Cardiac septum (tissue), 1 donor: ENCODE measurements at places on chromosomes 2 and 18. TPM values are rescaled to one million over a fixed set of nuclear protein-coding genes. Genes with fewer than 3 reads are reported as not detected.

GRCh38 chr18:36035253-36035652, 32.1 kb downstream of the RPRD1A start:
- no peak for DNase-seq

DNA sequence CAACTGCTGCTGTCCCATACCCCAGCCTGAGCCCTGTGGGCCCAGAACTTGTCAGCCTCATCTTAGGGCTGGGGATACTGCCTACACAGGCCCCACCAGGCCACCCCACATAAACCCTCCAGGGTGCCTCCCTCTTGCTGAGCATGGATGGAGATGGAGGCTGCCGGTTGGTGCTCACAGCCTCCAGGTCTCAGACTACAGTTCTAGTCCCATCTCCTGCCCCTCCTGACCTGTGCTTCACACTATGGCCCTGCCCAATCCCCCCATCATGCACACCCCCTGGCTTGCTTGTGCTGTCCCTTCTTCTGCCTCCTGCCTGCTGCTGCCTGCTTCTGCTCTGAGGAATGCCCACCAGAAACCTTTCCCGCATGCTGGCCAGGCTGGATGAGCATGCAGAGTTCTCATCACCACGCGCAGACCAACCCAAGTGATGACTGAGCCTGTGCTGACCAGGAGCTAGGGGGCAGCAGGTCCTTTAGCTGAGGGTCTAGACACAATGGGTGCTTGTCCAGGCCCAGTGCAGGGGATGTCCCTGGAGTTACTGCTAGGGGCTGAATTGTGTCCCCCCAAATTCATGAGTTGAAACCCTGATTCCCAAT, 138.4 kb upstream of the HS6ST1 start:
- peak; percentile 69 for DNase-seq

GRCh38 chr2:43540021-43540779, 55.6 kb downstream of the THADA start:
- DNase-seq = no peak

GRCh38 chr2:136133586-136133985, 15.6 kb upstream of the CXCR4 start:
- DNase-seq = no peak

DNA sequence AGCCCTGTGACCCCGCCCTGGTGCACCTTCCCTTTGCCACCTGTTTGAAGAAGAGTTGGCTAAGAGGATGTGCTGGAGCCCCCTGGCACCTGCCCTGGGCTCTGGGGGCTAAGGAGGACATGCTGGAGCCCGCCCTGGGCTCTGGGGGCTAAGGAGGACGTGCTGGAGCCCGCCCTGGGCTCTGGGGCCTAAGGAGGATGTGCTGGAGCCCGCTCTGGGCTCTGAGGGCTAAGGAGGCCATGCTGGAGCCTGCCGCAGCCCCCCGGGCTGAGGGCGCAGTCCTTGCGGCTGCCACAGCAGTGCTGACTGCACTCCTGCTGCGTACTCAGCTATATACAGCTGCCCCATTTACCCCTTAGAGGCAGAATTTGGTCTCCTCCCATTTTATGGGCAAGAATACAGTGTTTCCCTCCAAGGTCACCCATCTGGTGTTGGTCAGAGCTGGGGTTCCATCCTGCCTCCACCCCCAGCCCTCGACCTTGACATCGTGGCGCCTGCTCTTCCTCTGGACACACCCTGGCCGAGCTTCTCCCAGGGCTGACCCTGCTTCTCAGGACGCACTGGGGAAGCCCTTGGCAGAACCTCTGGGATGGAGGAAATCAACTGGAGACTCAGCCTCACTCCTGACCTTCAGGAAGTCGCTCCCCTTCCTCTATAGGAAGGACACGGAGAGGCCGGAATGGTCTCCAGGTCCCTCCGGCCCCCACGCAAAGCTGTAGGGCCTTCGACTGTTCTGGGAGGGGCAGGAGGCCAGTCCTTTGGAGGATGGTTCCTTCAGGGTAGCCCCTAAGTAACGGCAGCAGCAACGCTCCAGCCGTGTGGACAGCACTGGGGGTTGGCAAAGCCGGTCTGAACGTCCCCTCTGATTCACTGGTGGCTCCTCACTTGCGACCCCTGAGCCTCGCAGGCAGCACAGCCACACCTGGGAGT, 65.0 kb upstream of the HPCAL1 start:
- DNase-seq = no peak

DNA sequence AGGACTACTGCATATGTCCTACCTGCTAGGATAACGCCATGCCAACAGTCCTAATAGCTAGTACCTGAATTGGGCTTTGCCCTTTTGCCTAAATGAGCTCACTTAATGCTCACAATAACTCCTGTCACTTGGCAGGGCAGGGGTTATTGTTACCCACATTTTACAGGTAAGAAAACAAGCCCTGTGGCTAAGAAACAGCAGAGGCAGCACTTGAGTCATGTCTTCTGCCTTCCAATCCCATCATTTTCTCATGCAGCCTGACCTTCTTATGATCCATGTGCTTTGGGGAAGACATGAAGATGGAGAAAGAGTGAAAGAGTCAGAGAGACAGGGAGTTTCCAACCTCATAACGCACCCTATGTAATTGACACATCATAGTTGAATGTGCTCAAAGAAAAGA, 33.6 kb upstream of the LPIN1 start:
- no peak for DNase-seq

DNA sequence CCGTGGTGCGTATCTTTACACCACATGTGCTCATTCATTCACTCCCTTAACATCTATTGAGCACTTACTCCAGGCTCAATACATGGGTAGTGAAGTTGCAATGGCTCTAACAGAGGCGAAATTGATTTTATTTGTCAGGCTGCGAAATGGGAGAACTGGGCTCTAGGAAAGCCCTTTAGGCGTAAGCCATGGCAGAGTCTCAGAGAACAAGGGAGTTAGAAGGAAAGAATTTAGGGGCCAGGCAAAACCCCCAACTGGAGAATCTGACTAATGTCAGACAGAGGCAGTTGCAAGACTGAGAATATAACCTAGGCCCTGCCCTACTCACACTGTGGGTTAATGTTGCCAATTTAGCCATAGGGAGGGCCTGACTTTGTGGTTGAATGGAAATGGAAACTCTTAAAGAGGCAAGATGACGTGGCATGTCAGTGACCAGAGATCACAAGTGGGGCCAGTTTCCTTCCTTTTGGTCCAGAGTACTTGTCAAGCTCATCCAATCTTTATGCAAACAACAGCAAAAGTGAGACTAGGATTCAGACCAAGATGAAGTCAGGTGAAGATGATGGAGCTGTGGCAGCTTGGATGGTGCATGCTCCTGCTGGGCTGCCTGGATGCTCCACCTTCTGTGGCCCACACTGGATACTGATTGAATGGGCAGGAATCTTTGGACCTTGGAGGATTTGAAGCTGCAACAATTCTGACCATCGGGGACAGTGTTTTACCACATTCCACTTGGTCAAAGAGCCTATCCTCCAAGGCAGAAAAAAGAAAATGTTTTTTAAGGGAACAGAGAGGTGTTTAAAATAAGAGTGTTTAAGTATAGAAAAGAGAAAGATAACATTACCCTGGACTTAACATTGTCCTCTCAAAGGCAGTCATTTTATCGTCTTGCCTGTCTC, 92.2 kb downstream of the CAPN13 start:
- DNase-seq = no peak

GRCh38 chr2:226487573-226487972, 312.0 kb downstream of the IRS1 start:
- DNase-seq = no peak

GRCh38 chr2:236014408-236015131, 153.6 kb downstream of the GBX2 start:
- no peak for DNase-seq

- no peak for DNase-seq
Observed at GRCh38 chr2:51710222-51710621, 678.3 kb upstream of the NRXN1 start.

GRCh38 chr2:48728295-48728694, 27.2 kb downstream of the LHCGR start:
- DNase-seq = no peak

- DNase-seq = no peak
Observed at GRCh38 chr2:241273210-241274020, 42.1 kb downstream of the HDLBP start.

DNA sequence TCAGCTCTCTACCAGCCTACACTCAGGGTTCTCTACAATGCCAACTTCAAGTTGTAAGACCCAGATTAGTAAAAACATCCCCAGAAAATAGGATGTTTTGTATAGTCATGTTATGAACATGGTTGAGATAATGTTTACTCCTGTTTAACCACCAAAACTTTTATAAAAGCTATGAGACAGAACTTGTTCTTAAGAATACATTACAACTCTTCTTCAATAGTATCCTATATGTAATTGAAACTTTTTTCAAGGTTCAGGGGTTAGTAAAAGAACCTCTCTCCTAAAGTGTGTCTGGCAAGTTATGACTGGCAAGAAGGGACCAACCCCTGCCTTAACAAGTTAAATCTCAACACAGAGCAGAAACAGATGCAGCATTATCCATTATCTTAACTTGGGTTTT, 118.8 kb upstream of the STK17B start:
- DNase-seq = no peak

GRCh38 chr2:101395545-101396315, 8.4 kb upstream of the CREG2 start:
- DNase-seq = no peak

DNA sequence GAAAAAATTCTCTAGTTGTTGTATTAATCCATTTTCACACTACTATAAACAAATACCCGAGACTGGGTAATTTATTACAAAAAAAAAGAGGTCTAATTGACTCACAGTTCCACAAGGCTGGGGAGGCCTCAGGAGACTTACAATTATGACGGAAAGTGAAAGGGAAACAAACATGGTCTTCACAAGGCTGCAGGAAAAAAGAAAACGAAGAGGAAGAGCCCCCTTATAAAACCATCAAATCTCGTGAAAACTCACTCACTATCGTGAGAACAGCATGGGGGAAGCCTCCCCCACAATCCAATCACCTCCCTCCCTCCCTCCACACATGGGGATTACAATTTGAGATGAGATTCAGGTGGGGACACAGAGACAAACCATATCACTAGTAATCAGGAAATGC, 61.7 kb upstream of the SPTBN1 start:
- no peak for DNase-seq

DNA sequence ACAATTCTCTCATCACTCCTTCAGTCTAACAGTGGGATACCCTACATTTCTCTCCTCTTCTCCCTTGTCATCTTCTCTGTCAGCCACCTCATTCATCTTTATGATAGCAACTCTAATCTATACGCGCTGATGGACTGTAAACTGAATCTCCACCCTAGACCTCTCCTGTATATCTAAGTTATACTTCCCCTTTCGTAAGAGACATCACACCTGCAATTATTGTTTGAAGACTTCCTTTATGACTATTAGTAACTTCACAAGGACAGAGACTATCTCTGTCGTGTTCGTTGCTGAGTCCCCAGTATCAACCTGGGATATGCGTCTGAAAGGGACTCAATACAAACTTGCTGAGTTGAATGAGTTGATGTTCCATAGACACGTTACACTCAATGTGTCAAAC, 263.2 kb downstream of the IRS1 start:
- DNase-seq = no peak

- no peak for DNase-seq
Observed at GRCh38 chr18:58396966-58397365, 231.9 kb downstream of the ALPK2 start.

GRCh38 chr2:144359684-144360083, 160.2 kb downstream of the ZEB2 start:
- no peak for DNase-seq

GRCh38 chr18:37299471-37300304, 265.9 kb downstream of the CELF4 start:
- peak; percentile 83 for DNase-seq

DNA sequence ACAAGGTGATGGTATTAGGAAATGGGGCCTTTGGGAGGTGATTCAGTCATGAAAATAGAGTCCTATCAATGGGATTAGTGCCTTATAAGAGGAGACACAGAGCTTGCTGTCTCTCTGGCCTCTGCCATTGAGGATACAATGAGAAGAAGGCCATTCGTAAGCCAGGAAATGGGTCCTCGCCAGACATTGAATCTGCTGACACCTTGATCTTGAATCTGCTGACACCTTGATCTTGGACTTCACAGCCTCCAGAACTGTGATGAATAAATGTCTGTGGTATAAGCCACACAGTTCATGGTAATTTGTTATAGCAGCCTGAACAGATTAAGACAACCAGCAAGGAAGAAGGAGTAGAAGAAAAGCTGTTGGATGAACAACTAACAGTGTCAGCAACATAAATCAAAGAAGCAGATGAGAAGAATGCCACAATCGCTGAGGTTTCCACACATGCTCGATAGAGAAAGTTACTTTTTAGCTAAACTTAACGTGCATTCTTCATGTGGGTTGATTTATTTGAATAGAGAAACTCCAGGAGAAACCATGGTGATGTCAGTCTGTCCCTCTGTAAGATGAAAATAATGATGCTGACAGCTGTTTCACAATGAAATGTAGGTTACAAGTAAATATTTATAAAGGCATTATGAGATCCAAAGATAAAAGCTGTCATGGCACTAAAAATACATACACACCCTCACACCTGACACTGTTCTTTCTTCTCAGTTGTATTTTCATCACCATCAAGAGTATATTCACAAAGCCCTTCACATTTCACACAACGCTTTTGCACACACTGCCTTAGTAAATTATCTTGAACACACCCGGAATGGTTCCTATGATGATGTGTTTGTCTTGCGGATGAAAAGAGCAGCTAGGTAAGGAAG, 153.7 kb upstream of the NCK2 start:
- no peak for DNase-seq

- no peak for DNase-seq
Observed at GRCh38 chr2:56874717-56875116, 690.9 kb downstream of the CCDC85A start.

DNA sequence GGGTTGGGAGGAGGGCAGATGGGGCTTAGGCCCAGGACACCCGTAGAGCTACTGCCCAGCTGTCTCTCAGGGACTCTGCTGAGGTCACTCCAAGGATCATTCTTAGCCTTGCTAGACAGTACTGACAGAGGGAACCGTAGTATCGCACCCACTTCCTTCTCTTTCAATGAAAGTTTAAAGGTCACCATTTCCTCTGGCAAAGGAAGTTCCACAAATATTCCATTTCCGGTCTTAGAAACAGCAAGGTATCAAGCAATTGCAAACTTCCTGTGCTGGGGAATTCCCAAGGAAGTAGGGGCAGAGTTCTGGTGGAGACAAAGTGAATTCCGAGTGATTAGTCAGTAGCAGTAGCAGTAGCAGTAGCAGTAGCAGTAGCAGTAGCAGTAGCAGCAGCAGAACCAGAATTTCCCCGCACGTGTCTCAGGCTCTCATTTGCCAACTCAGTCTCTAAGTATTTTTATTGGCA, 24.7 kb downstream of the IL1B start:
- DNase-seq = no peak

DNA sequence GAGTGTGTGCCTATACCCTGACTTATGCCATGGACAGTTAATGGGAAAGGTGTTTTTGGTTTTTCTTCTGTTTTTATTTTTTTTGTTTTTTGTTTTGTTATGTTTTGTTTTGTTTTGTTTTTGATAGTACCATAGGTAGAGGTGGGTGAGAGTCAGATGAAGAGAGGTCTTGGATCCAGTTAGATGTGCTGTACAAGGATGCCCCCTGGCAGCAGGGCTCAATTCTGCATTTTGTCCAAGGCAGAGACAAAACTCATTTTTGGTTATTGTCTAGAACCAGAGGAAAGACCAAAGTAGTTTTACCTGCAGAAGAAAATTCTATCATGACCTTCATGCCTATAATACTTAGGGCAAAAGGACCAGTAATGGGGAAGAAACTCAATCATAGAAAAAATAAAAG, 48.5 kb downstream of the SLC5A7 start:
- DNase-seq = no peak

- no peak for DNase-seq
Observed at GRCh38 chr2:24315669-24316068, 44.7 kb downstream of the ITSN2 start.

CD8B2 gene
- total RNA-seq = not detected

GNAL gene
- total RNA-seq = 1.1 TPM

ANKRD53 gene
- total RNA-seq = 0.38 TPM

RUFY4 gene
- not detected for total RNA-seq

ABCG8 gene
- total RNA-seq = not detected
